ENCODE measurements at places on chromosomes 2 and 18.

DNA sequence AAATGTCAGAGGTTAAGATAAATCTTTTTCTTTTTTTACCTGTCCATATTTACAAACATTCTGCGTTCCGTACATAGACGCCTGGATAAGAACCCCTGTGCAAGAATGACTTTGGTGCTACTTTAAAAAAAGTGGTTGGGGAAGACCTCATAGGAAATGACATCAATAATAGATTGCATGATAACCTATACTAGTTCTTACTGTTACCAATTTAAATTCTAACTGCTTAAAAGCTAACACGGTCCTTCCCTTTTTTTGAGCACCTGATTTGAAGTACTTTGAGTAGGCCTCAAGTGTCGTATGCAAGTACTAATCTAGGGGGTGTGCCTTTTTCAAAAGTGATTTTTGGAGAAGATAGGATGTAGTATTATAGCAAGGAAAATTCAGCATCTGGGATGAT lies 2.1 kb downstream of the SLC39A10 start:
- DNase-seq = no peak

DNA sequence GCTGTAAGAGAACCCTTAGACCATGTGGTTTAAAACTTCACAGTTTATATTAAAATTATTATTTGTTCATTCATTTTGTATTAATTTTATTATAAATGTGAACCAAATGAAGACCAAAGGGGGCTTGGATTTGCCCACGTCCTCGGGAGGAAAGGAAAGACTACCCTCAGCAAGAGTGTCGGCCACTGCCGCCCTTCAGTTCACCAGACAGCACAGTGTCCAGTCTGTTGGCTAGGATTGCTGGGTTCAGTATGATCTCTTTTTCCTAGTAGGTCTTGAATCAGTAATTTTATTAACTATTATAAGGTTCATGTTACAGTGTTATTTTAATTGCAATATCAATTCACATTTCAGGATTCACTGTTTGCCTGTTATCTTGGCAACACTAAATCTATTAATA lies 78.2 kb upstream of the CHRNA1 start:
- DNase-seq = no peak

- no peak for DNase-seq
Observed at GRCh38 chr2:136377423-136378382, 259.8 kb upstream of the CXCR4 start.

DNA sequence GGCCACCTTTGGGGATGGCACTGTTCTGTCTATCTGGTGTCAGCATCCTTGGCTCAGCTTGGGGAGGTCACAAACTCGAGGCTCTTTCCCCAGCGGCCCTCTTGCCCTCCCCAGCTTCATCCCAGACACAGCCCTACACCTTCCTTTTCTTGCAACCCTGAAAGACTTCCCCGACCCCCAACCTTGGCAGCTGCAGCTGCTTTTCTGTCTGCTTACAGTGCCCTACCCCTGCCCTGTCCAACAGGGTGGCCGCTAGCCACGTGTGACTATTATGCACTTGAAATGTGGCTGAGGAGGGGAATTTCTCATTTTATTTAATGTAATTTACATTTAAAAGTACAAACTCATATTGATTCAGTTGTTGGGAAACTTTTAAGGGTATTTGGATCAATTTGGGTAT lies 41.3 kb downstream of the NGEF start:
- DNase-seq = no peak

DNA sequence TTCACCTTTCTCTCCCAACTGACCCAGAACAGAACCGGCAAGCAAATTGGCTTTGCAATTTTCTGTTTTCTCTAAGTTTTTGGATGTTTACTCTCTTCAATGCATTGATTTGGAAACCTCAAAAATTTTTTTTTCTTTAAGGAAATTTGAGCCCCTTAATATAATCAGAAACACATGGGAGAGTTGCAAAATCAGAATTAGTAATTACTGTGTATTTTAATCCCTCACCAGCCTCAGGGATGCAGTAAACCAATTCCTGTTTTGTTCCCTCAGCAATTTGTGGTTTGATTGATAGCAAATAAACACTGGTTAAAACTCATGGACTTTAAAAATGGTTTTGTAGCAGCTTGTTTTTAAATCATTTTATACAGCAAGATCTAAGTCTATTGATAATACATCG lies 281.5 kb downstream of the NEDD4L start:
- DNase-seq = no peak

- no peak for DNase-seq
Observed at GRCh38 chr18:41982942-41983660, 28.1 kb downstream of the PIK3C3 start.

- no peak for DNase-seq
Observed at GRCh38 chr2:121993682-121994081, 238.2 kb downstream of the TSN start.

GRCh38 chr2:223084873-223085272 lies 32.9 kb downstream of the KCNE4 start:
- no peak for DNase-seq

GRCh38 chr2:36388472-36388871 lies 32.9 kb downstream of the CRIM1 start:
- DNase-seq = no peak

DNA sequence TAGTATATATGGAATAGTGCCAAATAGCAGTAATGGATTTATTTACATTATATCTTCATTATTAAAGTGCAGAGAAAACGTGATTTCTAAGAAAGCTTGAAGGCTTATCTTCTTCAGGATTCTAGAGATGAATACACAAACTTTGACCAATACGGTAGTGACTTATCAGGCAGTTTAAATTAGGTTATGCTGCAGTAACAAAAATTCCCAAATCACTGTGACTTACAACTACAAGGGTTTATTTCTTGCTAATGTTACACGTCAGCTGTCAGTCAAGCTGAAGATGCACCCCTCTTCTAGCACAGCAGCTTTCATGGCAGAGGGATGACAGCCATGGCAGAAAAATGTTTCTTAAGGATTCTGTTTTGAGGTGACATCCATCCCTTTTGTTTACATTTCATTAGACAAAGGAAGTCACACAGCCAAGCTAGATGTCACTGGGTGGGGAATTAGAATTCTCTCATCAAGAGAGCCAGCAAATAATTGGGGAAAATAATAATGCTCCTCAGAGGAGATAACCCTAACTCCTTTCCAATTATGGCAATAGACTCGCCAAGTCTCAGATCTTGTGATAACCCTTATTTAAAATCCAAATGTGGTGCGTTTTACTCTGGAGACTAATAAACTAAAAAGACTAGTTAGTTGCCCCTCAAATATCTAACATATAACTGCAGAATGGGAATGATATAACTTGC lies 268.3 kb upstream of the CYP26B1 start:
- DNase-seq = no peak

GRCh38 chr2:69209482-69209881 lies 177.5 kb downstream of the GFPT1 start:
- DNase-seq = no peak

DNA sequence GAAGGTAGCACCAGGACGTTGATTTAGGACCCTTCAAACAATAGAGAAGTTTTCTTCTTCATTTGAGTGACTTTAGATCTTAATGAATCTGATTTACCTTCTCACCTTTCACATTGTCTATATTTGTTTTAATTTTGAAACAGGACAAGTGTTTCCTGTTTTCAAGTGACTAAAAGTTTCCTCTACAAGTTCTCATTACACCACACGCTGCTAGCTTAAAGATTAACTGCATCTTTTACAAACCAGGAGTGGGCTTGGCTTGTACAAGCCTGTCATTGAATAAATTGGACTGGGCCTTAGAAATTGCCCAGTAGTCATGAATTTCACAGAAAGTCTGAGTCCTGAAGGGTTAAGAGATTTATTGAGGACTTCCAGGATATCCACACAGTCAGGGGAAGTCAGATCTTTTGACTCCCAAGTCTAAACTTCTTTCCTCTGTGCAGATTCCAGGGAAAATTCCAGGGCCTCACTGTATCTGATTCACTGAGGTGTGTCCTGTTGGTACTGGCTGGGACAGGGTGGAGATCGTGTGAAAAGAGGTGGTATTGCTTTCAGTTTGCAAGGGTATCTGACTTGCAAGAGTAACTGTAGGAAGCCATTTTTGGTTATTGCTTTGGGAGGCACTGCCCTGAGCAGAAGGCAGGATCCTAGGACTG lies 3.4 kb downstream of the SGPP2 start:
- no peak for DNase-seq
